Activated T-helper 17 cell treated with anti-CD3 and anti-CD28 coated beads, Interleukin-2, amount 50 U/mL, for 72 hours (primary cell): ENCODE measurements at places on chromosomes 3 and 15. TPM values are rescaled to one million over a fixed set of nuclear protein-coding genes. Genes with fewer than 3 reads are reported as not detected.

DNA sequence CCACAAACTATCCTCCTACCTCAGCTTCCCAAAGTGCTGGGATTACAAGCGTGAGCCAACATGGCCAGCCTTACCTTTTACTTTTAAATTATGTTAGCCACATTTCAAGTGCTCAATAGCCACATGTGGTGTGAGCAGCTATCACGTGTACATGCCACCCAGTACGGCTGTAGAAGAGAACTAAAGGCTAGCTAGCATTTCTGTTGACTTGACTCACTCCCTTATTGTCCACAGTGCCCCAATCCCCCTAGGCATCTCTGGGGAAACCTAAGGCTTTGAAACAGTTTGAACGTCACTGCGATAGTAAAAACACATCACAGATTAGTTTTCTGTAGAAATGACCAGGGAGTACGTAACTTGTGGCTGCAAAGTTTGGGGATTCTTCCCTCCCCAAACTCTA, 12.0 kb downstream of the C15orf40 start:
- ATAC-seq, result no peak

Gene CCR9
- 0.19 TPM for total RNA-seq

DNA sequence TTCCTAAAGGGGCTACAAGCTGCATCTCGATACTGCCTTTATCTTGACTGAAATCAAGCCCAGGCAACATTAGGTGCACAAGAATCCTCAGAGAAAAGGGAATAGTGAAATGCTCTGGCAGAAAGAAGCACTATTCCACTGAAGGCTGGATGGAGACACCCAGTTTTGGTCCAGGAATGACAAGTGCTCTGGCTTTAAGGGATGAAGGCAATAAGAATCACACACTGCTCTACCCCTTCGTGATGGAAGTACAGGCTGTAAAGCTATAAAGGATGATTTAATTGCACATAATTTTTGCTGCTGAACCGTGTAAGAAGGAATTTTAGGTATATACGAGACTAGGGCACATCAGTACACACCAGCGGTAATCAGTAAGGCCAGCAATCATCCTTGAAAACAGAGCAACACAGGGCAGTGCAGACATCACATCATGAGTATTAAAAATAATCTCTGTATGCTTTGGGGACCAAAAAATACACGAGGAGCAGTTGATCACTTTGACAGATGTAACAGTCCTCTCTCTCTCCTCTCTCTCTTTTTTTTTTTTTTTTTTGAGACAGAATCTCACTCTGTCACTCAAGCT, 414.6 kb upstream of the TBL1XR1 start:
- ATAC-seq, result no peak

DNA sequence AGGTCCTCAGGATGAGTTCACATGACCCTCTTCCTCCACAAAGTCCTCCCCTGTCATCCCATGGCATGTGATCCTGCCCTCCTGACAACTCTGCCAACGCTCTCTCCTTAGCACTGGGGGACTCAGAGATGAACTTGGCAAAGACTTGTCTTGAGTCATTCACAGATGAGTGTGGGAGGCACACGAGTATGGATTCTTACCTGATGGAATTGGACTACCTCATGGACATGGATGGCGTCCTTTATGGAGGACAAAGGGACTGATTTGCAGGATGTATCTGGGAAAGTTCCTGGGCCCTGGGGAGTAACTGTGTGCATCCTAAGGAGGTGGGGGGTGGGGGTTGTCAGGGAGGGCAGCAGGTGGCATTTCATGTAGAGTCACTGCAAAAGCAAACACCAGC, 38.2 kb upstream of the TOPBP1 start:
- no peak for ATAC-seq

DNA sequence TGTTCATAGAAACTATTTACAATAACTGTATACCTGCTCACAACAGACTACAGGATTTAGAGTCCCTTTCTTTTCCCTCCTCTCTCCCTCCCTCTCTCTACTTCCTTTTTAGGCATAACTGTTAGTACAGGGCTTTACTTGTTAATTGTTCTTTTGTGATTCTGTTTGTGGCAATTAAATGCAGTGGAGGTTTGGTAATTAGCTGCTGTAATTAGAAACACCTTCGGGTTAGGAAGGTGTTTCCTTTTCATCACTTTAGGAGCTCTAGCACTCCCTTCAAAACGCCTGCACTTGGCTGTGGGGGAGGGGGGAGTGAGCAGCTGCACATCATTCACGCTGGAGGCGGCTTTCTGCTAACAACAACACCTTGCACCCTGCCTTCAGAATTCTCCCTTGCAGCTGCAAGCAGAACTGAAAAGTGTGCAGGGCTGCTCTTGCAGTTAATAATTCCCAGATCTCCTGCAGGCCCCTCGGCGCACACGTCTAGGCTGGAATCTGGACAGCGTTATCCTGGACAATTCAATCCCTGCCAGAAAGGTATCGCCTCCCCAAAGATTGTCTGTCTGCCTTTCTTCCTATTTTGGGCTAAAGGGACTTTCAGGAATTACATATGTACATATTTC, 242.6 kb upstream of the RGMA start:
- ATAC-seq, result no peak

Gene PLA2G4D
- 0.09 TPM for total RNA-seq

DNA sequence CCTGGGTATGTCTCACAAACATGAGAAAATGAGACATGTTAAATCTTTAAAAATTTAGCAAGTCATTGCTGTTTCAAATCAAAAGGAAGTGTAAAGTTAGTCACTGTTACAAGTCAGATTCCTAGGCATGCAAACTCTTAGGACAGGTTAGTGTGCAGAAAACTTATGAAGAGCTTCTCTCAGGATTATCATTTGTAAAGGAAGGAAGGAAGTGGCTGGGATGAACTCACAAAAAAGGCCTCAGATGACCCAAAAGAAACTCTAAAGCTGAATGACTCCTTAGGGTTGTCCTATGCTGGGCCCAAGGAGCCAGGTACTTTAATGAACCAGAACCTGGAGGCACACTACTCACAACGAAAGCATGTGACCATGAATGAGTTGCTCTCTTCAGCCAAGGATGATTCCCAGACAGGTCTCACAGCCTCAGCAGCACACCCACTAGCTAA, 25.0 kb downstream of the MSL2 start:
- ATAC-seq, result peak; percentile 91

DNA sequence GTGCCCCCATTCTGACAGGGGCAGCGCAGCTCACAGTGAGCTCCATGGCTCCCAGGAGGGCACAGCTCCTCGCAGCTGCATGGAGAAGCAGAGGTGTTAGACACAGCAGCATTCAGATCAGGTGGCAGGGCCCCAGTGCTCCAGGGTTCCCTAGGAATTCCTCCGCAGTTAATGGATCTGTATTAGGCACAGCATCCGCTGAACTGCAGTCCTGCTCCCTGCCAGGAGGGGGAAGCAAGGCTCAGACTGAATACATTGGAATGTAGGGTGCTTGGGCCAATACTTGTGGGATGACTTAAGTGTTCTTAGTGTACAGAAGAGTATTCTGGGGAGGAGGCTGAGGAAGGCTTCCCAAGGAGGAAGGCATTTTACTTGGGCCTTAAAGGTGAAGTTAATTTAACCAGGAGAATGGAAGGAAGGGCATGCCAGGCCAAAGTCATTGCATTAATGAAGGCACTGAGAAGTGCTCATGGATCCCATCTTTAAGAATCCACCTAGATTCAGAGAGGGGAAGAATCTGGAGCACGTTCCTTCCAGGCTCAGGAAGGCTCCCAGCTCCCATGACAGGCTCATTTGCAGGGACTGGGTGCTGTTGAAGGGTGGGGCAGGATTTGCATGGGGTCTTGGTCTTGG, 111.6 kb downstream of the RAB11A start:
- no peak for ATAC-seq

DNA sequence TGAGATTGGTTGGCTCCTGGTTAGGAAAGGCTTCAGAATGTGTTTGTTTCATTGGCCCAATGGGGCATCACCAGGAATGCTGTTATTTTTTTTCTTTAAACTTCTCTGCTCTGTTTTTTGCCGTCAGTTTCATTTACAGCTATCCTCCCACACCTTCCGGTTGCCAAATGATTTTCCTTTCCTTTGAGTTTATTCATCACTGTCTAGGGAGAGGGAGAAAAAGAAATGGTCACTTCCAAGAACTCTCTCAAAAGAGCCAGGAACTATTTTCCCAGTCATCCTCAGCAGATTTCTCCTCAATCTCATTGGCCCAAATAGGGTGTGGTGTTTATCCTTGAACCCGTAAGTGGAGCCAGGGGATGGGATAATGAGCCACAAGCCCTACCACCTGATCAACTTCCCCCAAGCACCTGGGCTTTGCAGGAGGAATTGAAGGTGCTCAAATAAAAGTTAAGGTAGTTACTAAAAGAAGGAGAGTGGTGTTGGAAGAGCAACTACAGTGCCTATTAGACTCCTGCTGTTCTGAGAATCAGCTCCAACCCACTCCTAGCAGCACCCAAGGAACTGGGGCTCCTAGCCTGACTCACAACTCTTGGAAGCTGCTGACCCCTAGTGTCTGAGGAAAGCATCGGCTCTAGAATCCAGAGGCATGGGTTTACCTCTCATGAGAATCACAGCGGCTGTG, 183.8 kb upstream of the IL12A start:
- ATAC-seq, result peak; percentile 72

DNA sequence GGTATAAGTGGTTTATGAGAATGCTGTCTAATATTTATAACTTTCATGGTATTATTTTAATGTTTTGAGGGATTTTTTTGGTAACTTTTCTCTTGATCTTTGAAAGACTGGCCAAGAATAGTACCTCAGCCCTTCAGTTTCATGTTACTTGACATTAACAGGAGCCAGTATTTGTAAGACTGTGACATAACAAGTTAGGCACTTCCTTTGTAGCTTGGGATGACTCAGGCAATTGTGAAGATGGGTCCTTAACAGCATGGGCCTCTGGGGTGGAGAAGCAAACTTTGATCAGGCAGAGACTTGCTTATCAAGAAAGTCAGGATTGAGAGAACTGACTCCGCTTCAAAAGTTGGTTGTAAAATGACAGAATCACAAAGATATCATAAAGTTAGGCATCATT, 9.5 kb downstream of the LRRC49 start:
- ATAC-seq, result no peak

DNA sequence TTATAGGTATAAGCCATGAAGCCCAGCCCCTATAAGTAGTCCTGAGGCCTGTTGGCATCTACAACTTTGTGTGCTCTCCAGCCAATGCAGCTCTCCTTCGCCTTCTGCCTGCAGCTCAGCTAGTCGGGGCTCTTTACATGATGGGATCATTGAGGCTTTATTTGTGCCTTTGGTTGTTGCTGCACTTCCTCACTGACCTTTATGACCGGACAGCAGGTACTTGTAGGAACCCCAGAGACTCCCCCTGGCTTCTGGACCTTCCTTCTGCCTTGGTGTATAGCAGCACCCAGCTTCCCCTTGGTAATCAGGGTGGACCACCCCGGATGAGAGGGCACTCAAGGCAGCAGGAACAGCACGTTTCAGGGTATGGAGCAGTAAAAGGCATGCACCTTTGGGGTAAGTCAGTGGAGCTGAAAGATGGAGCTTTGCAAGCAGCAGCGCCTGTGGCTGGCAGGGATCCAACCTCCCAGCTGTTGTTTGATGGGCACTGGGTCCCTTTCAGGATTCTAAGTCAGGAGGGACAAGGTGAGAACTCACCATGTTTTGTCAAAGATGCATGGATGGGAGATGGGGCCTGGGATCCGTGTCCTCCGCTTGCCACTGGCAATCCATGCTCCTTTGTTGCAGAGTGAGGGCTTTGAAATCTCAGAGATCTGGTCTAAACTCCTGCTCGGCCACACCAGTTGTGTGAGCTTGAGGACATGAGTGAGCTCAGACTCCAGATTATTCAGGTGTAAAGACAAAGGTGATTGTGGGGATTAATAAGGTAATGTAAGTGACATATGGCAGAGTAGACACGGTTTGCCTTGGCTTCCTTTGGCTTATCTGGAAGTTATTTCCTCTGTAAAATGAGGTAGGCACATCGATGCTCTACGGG, 65.1 kb upstream of the KLF13 start:
- no peak for ATAC-seq

DNA sequence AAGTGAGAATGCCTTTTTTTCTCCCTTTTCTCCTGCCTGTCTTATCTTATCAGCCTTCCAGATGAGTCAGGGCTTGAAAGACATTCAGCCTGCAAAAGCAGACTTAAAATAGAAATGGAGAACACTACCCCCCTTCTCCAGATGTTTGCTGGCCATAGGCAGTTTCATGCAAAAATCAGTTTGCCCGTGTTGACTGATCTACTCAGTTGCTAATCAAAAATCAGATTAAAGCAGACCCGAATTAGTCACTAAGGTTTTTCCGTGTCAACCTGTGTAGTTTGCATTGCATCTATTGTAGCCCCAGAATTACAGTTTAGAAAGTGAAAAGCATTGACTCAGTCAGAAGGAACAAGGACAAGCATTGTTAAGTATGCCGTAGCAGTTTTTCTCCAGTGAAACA, 56.2 kb downstream of the IL5RA start:
- ATAC-seq, result no peak

- ATAC-seq, result peak; percentile 14
Measured at GRCh38 chr3:31981206-31982181, at the start of the genes OSBPL10 and ZNF860. OSBPL10 (minus strand) TSS chr3:31981262; CDS start chr3:31981179, 83 bp downstream. ZNF860 (plus strand) TSS chr3:31981750; CDS start chr3:31989080, 7,330 bp downstream.

Gene HSPBAP1
- total RNA-seq, result 6.7 TPM

- no peak for ATAC-seq
Measured at GRCh38 chr3:13846238-13846637, 33.6 kb downstream of the WNT7A start.

DNA sequence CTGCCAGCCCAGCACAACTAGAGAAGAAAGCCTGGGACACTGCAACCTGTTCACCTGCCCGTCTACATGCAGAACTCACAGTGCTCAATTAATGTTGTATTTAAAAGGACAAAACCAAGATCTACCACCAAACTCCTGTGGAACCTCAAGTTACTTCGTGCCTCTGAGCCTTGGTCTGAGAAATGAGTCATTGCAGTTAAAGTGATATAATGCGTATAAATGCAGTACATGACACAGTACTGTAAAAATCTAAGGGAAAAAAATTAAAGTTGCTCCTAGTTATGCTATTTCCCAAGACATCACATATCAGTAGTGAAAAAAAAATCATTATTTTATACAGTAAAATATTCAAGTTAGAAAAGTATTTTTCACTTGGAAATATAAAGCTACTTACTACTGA, 138.9 kb downstream of the ZIC4 start:
- no peak for ATAC-seq

GRCh38 chr3:167884481-167884880, 149.0 kb downstream of the SERPINI1 start:
- no peak for ATAC-seq

DNA sequence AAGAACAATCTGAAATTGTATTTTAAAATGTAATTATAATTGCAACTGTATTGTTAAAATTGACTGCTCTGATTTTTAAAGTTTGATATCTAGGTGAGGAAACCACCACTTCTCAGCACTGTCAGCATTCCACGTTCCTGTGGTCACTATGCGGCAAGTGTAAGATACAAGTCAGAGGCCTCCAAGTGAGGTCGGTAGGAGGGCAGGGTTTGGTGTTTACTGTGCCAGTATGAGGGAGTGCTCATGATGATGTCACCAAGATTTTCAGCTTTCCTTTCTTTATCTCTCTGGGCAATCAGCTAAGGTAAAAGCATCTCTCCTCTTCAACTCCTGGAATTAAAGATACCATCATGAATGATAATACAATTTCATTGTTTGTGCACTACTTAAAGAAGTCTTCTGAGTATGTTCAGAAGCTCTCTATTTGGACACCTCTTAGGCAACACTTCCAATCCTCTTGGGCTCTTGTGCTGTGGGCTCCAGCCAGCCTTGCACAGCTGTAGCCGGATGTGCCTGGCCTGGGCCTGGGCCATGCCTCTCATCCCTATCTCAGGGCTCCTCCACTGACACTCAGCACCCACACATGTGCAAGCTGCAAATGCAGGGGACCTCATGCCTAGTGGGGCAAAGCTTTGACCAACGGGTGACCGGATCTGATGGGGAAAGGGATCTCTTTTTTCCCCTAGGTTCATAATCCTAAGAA, 42.9 kb downstream of the CCR3 start:
- peak; percentile 80 for ATAC-seq

GRCh38 chr3:2948882-2949281, 161.3 kb downstream of the IL5RA start:
- ATAC-seq, result no peak

- ATAC-seq, result no peak
Measured at GRCh38 chr15:39731266-39731665, 51.4 kb downstream of the FSIP1 start.
